ENCODE measurements at places on chromosomes 6 and 20.

GRCh38 chr6:105909106-105909505 is 177.0 kb upstream of the PRDM1 start:
- no peak for DNase-seq

DNA sequence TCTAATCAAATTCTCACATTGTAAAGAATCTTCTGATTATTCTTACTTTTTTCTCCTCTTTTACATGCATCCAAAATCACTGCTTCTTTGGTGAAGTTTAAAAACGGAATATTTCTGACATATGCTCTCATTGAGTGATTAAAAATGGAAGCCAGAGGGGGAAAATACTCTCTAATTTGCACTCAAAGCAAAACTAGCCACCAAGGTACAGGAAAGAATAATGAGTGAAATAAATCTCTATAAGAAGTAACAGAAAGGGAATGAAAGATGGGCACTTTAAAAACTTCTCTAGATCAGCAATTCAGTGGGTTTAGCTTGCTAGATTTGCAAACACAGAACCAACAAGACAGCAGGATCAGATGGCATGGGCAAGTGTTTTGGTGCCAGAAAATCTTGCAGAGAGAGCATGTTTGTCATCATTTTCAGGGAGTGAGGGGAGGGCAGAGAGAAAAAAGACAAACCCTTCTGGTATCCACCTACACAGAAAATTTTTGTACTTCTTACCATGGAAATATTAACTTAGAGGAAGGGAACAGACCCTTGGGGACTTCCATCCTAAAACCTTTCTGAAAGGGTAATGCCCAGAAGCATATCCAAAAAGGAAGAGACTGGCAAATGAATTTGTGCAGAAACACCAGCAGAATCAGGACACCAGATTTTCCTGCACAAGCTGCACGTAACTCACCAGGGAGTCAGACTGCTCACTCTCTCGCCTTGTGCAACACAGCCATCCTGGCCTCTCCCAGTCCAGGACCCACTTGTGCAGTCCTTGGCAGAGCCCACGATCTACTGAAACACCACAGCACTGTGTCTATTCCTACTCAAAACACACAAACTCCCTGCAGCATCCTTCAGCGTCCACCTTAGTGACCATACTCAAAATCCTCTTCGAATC is 270.2 kb upstream of the PRDM1 start:
- DNase-seq = no peak

DNA sequence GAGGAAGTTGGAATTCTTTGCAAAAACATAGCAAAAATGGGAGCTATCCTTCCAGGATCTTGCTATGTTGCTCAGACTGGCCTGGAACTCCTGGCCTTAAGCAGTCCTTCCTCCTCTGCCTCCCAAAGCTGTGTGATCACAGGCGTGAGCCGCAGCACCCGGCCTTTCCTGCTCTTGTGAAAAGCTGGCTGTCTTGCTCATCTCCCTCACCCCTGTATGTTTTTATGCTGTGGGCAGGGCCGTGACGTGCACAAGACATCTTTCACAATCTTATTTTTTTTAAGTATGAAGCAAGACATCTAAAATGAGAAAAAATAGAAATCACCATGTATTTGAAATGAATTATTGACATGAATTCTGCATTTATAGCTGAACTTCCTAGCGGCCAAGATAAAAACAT is 110.4 kb downstream of the SAMD5 start:
- no peak for DNase-seq

GRCh38 chr20:10271494-10272219 is 53.0 kb downstream of the SNAP25 start:
- DNase-seq = no peak

GRCh38 chr6:106620931-106621672 is 8.2 kb downstream of the RTN4IP1 start:
- DNase-seq = no peak

- DNase-seq = peak; percentile 14
Measured at GRCh38 chr20:34369265-34369664, 6.2 kb downstream of the ITCH start.

- DNase-seq = no peak
Measured at GRCh38 chr20:50251992-50252511, 61.4 kb downstream of the CEBPB start.

DNA sequence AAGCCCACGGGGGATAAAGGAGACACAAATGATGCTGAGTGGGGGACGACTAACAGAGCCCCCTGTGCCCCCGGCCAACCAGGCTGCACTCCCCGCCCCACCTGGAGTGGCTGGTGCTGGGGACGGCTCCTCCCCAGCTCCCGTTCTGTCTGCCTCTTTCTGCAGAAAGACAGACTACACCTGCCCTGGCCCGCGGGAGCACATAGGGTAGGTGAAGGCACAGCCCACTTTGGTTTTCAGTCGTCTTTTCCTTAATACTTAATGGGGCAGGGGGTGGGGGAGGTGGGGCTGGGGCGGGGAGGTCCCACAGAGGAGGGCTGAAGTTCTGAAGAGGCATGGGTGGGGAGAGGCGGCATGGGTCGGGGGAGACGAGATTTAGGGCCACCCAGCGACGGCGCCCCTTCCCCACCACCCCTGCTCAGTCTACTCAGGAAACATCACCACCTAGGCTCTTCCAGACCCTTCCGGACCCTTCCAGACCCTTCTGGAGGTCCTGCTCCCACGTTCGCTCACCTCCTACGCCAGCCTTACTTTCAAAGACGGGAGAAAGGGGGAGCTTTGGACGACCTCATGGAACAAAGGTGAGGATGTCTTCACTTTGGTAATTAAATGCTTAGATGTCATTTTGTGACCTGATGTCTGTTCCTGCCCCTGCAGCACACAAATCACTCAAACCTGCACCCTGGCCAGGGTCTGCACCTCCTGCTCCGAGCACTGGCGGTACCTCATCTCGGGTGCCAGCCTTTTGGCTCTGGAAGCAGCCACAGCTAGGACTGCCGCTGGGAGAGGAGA is 21.2 kb upstream of the FRMD1 start:
- no peak for DNase-seq

- DNase-seq = no peak
Measured at GRCh38 chr6:54299542-54300269, 8.5 kb upstream of the TINAG start.

Data from stimulated activated CD4-positive, alpha-beta T cell treated with anti-CD3 and anti-CD28 coated beads, Interleukin-1b, Interleukin-23, amount 100 ng/mL, for 48 hours (primary cell).